SJSA1 (cell line): ENCODE measurements at places on chromosomes 5 and 9. TPM values are rescaled to one million over a fixed set of nuclear protein-coding genes. Genes with fewer than 3 reads are reported as not detected.

DNA sequence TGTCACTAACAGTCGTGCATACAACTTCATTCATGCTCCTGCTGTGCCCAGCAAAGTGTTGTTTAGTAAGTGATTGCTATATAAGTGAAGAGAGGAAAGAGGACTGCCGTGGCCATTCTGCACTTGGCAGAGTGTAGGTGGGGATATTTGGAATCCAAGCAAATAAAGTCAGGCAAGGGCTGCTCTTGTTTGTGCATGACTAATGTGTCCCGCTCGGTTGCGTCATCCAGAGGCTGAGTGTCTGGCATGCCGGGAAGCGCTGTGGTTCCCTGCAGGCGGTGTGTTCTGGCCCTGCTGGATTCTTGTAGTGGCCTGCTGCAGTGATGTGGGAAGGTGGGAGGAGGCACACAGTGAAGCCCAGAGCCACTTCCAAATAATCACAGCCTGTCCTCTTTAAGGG lies 136.9 kb upstream of the ANKH start:
- H3K4me3 ChIP-seq = no peak overlapping the region
- H3K27me3 ChIP-seq = no peaks in the 10 kb centered on the region
- DNase-seq = peak; percentile 95
- H3K27ac ChIP-seq = peak overlapping the region; percentile 31

DNA sequence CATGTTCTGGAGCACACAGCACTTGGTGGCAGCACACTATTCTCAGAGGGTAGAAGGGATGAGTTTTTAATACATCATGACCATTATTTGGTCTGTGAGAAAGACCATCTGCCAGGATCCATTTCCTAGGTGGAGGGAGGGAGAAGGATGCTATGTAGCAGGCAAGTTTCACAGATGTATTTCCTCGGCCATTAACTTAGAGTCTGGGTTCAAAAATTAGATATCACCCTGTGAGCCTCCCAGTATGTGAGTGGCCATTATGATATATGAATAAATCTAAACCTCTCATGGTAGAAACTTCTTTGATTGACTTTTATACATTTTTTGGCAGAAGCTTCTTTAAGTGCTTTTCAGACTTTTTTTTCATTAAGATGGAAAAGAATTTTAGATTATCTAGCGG lies 133.9 kb downstream of the SREK1 start:
- H3K36me3 ChIP-seq = no peaks in the 10 kb centered on the region
- no peaks in the 10 kb centered on the region for H3K4me1 ChIP-seq
- H3K27ac ChIP-seq = no peak overlapping the region

Gene BAAT
- total RNA-seq = not detected in 2 replicates

Gene PCDHB11
- 0.34 TPM in 1 of 2 replicates, not detected in the other for total RNA-seq

DNA sequence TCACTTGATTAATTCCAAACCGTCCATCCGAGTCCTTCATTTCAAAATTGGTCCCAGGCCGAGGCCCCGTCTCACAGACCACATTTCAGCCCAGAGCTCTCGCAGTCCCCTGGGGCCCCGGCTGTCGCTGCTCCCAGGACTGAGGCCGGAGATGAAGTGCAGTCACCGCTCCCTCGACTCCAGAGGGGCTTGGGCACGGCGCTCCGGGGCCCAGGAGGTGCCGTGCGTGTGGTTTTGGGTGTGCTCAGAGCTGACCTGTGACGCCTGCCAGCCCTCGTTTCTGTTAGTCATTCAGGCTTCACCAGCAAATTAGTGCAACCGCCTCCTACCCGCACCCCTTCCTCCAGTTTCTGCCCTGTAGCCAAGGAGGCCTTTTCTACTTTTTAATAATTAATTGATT lies 48.7 kb upstream of the PHYKPL start:
- no peaks in the 10 kb centered on the region for H3K36me3 ChIP-seq
- no peak for DNase-seq
- H3K27me3 ChIP-seq = no peaks in the 10 kb centered on the region
- H3K27ac ChIP-seq = no peak overlapping the region
- no peaks in the 10 kb centered on the region; the same call in 1 of the 2 replicates for H3K4me1 ChIP-seq
- no peak overlapping the region for H3K4me3 ChIP-seq

Gene SH2D3C
- total RNA-seq = not detected in 2 replicates

DNA sequence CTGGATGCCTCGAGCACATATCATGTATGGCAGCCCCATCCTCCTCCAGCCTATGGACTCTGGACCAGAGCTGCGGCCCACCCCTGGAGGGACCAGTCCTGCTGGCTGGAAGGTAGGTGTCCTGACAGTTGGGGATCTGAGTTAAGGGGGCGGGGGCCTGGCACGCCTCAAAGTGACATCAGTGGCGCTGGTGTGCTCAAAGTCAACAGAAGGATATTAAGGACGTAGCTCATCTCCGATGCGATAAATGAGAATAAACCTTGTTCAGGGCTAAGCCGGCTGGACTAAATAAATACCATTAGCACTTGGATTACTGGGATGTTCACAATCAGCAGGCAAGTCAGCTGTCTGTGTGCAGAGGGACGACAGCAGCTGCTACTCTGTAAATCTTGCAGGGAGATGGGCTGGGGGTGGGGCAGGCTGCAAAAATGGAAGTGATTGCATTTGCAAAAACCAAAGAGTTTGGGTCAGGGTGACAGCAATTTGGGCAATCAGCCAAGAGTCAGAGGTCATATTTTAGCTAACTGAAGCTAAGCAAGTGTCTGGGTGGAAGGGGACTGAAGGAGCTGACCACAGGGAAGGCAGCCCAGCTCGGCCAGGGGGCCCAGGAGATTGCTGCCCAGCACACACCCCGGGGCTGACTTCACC lies 80.0 kb upstream of the LRRTM2 start:
- no peak for DNase-seq
- no peak overlapping the region for H3K4me3 ChIP-seq
- H3K27me3 ChIP-seq = no peaks in the 10 kb centered on the region
- no peak overlapping the region for H3K27ac ChIP-seq

Gene TNC
- 35.7 and 37.6 TPM in 2 replicates for total RNA-seq

DNA sequence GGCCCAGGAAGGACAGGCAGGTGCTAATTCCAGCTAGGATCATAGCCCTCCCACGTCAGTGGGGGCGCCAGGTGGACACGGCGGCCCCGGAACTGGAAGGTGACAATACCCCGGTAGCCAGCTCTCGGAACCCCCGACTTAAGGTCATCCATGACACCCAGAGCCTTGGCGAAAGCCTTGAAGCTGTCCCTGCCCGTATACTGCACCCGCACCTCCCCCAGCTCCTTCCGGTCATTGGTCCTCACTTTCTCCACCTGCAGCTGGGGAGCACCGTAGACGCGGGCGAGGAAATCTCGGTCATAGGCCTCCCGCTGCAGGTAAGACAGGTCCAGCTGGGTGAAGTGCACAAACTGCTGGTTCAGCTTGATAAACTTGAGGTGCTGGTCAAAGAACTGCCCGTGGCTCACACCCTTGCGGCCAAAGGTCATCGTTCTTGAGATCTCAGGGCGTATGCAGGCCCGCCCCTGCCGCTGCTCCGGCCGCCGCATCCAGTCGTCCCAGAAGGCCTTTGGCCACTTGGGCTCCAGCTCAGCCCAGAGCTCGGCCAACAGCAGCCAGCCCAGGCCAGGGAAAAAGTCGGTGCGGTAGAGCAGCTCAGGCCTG lies 10.9 kb downstream of the MGAT1 start:
- H3K27me3 ChIP-seq = no peaks in the 10 kb centered on the region
- no peak overlapping the region for H3K4me3 ChIP-seq
- H3K36me3 ChIP-seq = peaks cover 85% of the 10 kb centered on the region
- no peak overlapping the region for H3K27ac ChIP-seq
- DNase-seq = peak; percentile 41

- H3K36me3 ChIP-seq = peaks cover 23% of the 10 kb centered on the region
- H3K27me3 ChIP-seq = no peaks in the 10 kb centered on the region
- peaks cover 7% of the 10 kb centered on the region; the same call in 1 of the 2 replicates for H3K4me1 ChIP-seq
- no peak overlapping the region for H3K27ac ChIP-seq
Observed at GRCh38 chr5:170885256-170885655, 23.4 kb downstream of the RANBP17 start.

Gene MLANA
- not detected in 2 replicates for total RNA-seq

Gene SNCB
- total RNA-seq = not detected in 2 replicates

Gene ST8SIA4
- total RNA-seq = not detected in 2 replicates

GRCh38 chr9:132283165-132283564 lies 71.6 kb downstream of the SETX start:
- H3K4me3 ChIP-seq = no peak overlapping the region
- no peak overlapping the region for H3K27ac ChIP-seq
- H3K27me3 ChIP-seq = no peaks in the 10 kb centered on the region
- no peak for DNase-seq
- H3K36me3 ChIP-seq = peaks cover 83% of the 10 kb centered on the region

Gene TMEFF1
- total RNA-seq = 1.3 and 9.3 TPM in 2 replicates

DNA sequence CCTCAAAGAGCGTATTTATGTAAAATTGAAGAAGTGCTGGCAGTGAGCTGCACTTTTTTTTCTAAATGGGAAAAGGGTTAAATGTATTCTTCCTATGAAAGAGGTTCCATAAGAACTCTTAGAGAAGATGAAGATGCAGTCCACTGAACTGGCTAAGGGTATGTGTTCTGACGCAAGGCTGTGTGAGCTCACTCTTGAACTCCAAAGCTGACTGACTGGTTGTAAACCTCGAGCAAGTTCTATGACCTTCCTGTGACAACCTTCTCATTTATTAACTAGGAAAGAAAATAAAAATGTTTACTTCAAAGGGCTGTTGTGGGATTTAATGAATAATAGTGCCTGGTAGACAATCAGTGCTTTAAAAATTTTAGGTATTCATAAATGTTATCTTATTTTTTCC lies 46.7 kb downstream of the POC5 start:
- H3K36me3 ChIP-seq = peaks cover 7% of the 10 kb centered on the region; the same call in 1 of the 2 replicates
- no peak for DNase-seq
- H3K27ac ChIP-seq = no peak overlapping the region
- H3K4me1 ChIP-seq = peaks cover 16% of the 10 kb centered on the region

DNA sequence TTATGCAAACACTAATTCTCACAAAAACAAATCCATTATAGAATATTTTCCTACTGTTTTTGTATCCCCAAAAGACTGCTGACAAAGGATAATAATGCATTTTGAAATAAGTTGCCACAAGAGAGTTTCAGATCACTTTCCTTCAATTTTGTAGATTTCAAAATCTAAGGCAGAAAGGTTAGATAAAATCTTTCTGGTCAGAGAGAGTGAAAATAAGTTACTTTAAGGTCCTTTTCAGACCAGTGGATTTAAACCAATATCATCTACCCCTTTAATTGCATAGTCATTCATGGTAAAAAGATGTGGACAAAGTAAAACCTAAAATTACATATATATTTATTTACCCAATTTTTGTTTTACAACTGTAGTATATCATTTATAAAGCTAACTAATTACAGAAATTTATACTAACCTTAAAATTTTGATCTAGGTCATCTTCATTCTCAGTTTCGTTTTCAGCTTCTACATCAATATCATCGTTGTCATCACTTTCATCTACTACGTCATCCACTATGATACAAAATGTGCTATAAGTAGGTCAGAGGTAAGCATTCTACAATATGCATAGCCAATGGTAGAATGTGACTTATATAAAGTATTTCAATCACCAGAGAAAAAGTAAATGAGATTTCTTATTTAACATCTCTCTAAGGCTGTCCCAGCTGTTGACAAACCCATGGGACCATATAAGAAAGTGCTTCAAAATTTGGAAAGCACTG lies 95.7 kb downstream of the AGTPBP1 start:
- H3K4me3 ChIP-seq = no peak overlapping the region
- H3K27me3 ChIP-seq = no peaks in the 10 kb centered on the region
- H3K27ac ChIP-seq = no peak overlapping the region
- no peaks in the 10 kb centered on the region for H3K36me3 ChIP-seq

DNA sequence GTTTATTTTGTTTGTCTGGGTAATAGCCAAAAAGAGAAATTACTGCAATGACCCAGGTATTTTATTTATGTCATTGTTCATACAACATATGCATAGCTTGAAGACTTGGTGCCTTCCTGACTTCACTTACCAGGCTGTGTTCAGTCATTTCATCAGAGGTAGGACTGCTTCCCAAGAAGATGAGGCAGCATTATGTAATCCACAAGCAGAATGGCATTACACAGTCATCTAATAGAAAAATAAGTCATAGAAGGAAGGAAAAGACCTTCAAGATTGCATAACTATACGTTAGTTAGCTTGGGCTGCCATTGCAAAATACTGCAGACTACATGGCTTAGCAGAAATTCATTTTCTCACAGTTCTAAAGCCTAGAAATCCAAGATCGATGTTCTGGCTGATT lies 167.5 kb downstream of the NMUR2 start:
- H3K27ac ChIP-seq = no peak overlapping the region
- H3K4me1 ChIP-seq = no peaks in the 10 kb centered on the region
- no peak for DNase-seq
- H3K27me3 ChIP-seq = no peaks in the 10 kb centered on the region
- no peak overlapping the region for H3K4me3 ChIP-seq

- no peaks in the 10 kb centered on the region for H3K4me1 ChIP-seq
- no peak overlapping the region for H3K27ac ChIP-seq
- peaks cover 7% of the 10 kb centered on the region for H3K27me3 ChIP-seq
- no peaks in the 10 kb centered on the region for H3K36me3 ChIP-seq
Observed at GRCh38 chr5:79535477-79536192, 21.7 kb upstream of the HOMER1 start.

DNA sequence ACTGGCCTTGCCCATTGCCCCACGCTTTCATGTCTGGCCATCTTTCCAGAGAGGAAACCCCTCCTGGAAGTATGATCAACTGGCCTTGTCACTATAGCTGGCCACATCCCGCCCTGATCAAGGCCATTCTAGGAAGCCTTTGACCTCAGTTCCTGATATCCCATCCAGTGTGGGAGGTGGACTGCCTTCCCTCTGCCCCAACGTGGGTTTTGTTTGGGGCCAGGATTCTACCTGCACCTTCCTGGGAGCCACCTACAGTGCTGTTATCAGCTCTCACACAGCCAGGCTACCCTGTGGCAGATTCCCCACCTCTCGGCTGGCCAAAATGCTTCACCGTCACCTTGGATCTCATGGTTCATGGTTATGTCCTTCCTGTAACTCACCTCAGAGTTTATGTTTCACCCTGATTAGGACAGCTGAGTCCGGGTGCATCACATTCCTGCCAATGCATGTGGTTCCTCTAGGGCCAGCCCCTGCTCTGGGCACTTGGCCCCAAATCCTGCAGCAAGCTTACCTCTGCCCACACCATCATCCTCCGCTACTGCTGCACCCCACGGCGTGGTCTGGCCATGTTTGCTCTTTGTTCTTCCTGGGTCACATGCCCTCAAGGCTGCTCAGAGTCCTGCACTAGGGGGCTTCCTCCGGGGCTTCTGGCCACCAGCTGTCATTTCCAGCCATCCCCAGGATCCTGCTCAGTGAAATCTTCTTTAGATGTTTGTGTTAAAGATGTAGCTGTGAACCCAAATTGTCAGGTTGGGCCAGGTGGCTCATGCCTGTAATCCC lies 24.2 kb upstream of the S1PR3 start:
- H3K4me1 ChIP-seq = no peaks in the 10 kb centered on the region
- H3K27ac ChIP-seq = no peak overlapping the region
- no peak for DNase-seq
- H3K36me3 ChIP-seq = no peaks in the 10 kb centered on the region
- H3K27me3 ChIP-seq = no peaks in the 10 kb centered on the region
- H3K4me3 ChIP-seq = no peak overlapping the region

GRCh38 chr5:113505181-113505580 lies 8.3 kb upstream of the YTHDC2 start:
- DNase-seq = peak; percentile 37
- H3K4me3 ChIP-seq = no peak overlapping the region
- H3K27me3 ChIP-seq = no peaks in the 10 kb centered on the region
- H3K36me3 ChIP-seq = no peaks in the 10 kb centered on the region
- peaks cover 32% of the 10 kb centered on the region for H3K4me1 ChIP-seq

- DNase-seq = no peak
- H3K4me1 ChIP-seq = no peaks in the 10 kb centered on the region
- no peaks in the 10 kb centered on the region for H3K36me3 ChIP-seq
- H3K27me3 ChIP-seq = no peaks in the 10 kb centered on the region
- H3K27ac ChIP-seq = no peak overlapping the region
Observed at GRCh38 chr9:97527626-97528528, 26.4 kb downstream of the TMOD1 start.

- no peaks in the 10 kb centered on the region for H3K36me3 ChIP-seq
- no peaks in the 10 kb centered on the region for H3K27me3 ChIP-seq
- no peak for DNase-seq
- no peak overlapping the region for H3K4me3 ChIP-seq
- H3K27ac ChIP-seq = no peak overlapping the region
- no peaks in the 10 kb centered on the region for H3K4me1 ChIP-seq
Observed at GRCh38 chr5:66666778-66667177, 70.6 kb downstream of the MAST4 start.
